Fibroblast of mammary gland (primary cell): ENCODE measurements at places on chromosomes 1 and 21.

DNA sequence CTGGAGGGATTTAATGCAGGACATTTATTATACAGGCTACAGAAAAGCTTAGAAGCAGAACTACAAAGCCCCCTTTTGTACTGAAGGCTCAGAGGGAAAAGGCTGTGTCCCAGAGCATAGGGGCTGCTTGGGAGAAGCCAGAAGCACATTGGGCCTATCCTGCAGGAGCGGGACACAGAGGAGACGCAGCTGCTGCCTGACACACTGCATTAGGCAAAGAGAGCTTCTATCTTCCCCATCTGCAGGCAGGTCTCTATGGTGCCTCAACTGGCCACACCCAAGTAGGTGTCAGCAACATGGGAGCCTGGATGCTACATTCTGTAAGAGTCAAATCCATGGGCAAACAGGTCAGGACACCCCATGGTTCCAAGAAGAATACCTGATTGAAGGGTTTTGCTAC, 595.9 kb downstream of the AJAP1 start:
- DNase-seq: no peak

GRCh38 chr1:41498391-41498790, 13.9 kb upstream of the EDN2 start:
- no peak for DNase-seq

GRCh38 chr1:86706018-86706635, 1.8 kb downstream of the SH3GLB1 start:
- no peak for DNase-seq

DNA sequence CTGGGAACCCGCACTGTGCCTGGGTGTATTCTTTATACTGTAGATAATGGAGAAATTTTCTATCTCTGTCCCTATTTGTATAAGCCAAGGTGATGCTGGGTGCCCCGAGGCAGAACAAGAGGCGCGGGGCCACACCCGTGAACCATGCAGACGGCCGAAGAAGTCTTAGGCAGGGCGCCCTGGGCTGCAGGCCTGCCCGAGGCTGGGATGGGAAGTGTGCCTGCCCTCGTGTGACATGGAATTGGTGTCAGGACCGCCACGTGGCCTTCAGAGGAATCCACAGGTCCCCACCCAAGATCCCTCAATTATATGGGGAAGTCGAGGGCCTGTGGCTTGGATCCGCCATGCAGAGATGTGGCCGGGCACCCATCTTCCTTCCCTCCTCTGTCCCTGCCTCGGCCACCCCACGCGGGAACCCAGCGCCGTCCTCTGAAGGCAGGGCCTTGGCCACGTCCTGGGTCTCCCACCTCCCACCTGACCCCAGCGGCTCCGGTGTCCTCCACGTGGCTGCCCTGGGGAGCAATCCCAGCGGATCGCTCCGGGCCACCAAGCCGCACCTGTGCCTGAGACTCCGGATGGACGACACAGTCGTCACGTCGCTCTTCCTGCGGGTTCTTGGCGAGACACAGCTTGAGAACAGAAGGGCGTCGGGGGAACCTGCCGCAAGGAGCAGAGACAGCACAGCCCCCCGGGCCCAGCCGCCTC, 19.9 kb upstream of the ARHGEF16 start:
- no peak for DNase-seq

DNA sequence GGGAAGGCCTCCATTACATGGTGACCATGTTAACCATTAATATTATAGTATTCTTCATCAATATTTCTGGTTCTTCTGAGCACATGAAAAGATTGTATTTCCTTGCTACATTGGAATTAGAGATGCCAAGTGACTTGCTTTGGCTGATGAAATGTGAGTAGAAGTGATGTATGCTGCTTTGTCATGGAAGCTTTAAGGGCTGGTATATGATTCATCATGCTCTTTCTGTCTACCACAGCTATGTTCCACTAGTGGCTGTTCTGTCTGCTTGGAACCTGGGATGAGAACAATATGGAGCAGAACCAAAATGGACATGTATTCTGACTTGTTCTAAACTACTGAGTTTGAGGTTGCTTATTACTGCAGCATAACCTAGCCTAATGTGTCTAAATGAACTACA, 163.3 kb downstream of the TM2D1 start:
- peak; percentile 68 for DNase-seq

DNA sequence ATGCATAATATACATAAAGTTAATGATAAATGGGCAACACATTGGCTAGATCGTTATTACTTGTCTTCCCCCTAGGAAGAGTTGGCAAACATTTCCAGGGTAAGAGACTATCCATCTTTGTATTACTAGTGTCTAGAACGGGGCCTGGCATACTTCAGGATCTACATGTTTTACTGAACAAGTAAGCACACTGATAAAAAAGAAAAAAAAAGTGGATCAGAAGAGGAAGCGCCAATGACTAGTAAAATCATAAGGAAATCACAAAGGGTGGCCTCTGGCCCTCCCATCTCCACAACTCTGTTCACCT, 482 bp downstream of the TM2D1 start:
- DNase-seq: peak; percentile 13

GRCh38 chr21:26405071-26405470, 168.0 kb downstream of the CYYR1 start:
- DNase-seq: no peak

GRCh38 chr1:171833091-171833825, 8.0 kb upstream of the DNM3 start:
- peak; percentile 57 for DNase-seq

- DNase-seq: no peak
These were observed 19.0 kb upstream of the TLCD4 start for GRCh38 chr1:95098196-95098595.

DNA sequence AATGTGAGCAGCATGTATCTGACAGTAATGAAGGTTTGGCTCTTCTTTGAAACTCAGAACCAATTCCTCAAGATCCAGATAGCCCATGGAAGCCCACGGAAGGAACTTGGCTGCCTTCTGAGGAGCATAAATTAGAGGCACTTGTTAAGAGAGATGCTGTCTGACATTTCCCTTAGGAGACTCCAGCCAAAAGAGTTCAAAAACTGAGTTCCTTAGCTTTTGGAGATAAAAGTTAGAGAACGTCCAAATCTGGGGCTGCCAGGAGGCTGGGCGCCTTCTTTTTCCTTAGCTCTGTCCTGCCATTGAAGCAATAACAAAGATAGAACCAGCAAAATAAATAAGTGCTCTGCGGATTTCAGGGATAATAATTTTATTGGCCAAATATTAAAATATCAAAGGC, 439.6 kb upstream of the USP24 start:
- no peak for DNase-seq

DNA sequence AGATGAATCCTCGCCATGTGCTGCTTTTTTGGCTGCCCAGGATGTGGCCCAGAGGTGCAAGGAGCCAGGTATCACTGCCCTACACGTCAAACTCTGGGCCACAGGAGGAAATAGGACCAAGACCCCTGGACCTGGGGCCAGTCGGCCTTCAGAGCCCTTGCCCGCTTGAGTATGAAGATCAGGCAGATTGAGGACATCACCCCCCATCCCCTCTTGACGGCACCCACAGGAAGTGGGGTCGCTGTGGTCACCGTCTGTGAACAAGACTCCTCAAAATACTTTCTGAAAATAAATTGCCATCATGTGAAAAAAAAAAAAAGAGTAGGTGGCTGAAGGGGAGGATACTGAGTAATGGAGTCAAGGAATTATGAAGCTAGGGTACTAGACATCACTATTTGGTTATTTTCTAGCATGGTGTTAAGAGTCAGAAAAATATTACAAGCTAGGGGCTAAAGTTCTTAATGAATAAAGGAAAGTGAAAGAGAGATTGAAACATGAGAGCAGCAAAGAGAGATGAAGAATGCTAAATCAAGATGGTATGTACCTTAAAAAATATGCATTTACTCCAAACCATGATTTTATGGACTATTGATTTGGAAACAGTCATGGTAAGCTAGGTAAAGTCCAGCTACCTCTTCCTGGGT, 84.9 kb downstream of the CLEC20A start:
- no peak for DNase-seq

GRCh38 chr1:43165162-43165561, 6.9 kb downstream of the EBNA1BP2 start:
- DNase-seq: no peak

GRCh38 chr1:157137408-157138219, 581 bp downstream of the ETV3 start:
- DNase-seq: peak; percentile 34

DNA sequence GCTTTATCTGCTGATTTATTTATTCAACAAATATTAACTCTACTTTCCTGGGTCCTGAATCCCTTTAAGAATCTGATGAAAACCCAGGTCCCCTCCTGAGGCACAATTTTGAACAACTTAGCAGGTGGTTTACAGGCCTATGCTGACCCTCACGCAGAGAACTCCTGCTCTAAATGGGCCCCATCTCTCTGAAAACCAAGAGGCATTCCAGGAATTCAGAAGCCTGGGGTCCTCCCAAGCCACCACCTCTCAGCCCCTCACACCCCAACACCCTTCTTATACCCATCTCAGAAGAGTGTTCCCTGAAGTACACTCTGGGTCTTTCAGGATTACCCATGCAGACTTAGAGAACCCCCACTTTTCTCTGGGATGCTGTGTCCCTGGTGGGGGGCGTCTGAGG, 34.5 kb downstream of the LHX4 start:
- DNase-seq: no peak

DNA sequence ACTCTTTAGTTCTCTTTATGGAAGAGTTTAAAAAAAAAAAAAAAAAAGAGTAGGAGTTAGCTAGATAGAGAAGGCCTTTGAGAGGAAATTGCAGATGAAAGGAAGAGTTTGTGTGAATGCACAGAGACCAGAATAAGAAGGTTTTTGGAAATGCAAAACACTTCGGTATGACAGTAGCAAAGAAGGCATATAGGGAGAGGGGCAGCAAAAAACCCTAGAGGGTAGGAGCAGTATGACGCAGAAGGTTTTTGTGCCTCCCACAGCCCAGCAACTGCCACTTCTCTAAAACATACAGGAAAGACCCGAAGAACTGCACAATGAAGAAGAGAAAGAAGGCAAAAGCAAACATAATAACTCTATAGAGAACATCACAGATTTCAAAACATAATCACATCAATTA, 84.3 kb downstream of the WDR64 start:
- DNase-seq: no peak
